Activated T-helper 17 cell treated with anti-CD3 and anti-CD28 coated beads, Interleukin-2, amount 50 U/mL, for 72 hours (primary cell): ENCODE measurements at places on chromosomes 12 and 14.

DNA sequence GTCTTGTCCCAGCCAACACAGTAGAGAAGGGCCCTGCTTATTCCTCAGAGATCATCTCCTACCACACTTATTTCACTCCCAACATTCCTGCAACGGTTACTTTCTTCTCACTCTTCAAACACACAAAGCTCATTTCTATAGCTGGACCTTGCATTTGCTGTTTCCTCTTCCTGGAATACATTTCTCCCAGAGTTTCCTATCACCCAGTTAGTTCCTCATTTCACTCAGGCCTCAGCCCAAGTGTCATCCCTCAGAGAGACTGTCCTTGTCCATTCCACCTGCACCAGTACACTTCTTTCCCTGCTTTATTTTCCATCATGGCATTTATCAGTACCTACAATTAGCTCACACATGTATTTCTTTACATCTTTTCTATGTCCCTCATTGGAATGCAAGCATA is 14.7 kb upstream of the STK38L start:
- ATAC-seq, result no peak

DNA sequence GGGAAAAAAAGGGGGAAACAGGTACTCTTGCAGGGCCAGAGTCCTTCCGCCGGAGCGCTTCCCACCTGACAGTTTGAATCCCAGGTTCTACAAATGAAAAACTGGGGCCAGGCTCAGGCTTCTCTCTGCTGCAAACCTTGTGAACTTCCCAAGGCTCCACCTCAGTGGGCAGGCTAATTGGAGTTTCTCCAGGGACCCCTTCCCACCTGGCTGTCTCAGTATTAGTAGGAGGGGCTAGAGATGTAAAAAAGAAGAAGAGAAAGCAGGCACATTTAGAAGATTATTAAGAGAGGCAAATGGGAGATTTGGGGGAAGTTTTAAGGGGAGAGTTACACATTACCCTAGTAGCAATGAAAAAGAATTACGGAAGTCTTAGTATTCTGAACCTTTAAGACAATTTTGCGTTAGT is 20.0 kb upstream of the CLEC2D start:
- ATAC-seq, result no peak

DNA sequence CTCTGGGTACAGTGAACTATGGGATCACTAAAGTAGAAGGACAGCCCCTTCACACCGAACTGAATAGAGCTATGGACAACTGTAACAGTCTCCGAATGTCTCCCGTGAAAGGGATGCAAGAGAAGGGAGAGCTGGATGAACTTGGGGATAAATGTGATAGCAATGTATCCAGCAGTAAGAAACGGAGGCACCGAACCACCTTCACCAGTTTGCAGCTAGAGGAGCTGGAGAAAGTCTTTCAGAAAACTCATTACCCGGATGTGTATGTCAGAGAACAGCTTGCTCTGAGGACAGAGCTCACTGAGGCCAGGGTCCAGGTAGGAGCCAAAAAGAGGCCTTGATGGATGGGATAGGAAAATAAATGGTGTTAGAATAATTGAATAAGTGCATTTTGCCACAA is 3.5 kb downstream of the ALX1 start:
- no peak for ATAC-seq

- ATAC-seq, result no peak
Measured at GRCh38 chr14:60485598-60486251, at the start of gene C14orf39. C14orf39 (minus strand) TSS chr14:60486063; CDS start chr14:60485078, 985 bp downstream.

- no peak for ATAC-seq
Measured at GRCh38 chr12:133203344-133204263, 22.3 kb downstream of the ZNF268 start.

- ATAC-seq, result no peak
Measured at GRCh38 chr12:50453872-50454271, 50.9 kb upstream of the DIP2B start.

DNA sequence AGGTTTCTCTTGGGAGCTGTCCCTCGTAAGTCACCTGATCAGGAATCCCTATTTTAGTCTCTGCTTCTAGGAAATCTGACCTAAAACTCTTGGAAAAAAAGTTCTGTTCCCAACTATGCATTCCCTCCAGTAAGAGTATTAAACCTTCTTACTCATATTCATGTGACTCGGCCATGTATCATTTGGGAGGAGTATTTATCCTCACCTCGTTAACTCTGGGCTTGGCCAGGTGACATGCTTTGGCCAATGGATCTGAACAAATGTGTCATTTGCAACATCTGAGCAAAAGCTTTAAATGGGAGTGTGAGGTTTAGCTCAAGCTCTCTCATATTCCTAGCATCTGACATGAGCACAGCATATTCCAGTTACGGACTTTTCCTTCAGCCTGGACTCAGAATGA is 226.8 kb downstream of the NUAK1 start:
- ATAC-seq, result no peak

DNA sequence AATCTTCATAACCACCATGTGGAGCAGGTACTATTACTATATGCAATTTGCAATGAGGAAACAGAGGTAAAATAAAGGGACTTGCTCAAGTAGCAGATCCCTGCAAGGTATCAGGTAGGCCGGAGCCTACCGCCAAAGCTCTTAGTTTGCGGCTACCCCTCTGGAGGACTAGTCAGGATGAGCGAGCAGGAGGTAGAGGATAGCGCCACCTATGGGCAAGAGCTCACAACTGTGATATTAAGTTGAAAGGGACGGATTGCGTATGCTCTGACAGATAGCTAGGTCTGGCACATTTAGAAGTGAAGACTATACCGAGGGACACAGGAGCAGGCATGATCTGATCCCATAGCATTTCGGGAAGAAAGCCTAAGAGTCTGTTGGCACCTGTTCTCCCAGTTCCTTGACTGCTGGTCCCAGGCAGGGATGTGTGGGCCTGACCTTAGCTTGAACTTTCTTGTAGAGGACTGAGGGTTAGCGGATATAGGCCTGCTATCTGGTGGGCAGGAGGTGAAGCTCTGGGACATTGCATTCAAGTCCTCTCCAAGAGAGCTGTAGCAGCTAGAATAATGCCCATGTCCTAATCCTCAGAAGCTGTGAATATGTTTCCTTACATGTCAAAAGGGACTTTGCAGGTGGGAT is 48.0 kb downstream of the SLC17A8 start:
- peak; percentile 43 for ATAC-seq

- peak; percentile 96 for ATAC-seq
Measured at GRCh38 chr14:73136387-73137225, at the start of gene PSEN1. PSEN1 (plus strand) TSS chr14:73136507; CDS start chr14:73148020, 11,513 bp downstream.

GRCh38 chr12:55720071-55720564 is at the start of gene RDH5:
RDH5 (plus strand) TSS chr12:55720393; CDS start chr12:55721185, 792 bp downstream.
- no peak for ATAC-seq

DNA sequence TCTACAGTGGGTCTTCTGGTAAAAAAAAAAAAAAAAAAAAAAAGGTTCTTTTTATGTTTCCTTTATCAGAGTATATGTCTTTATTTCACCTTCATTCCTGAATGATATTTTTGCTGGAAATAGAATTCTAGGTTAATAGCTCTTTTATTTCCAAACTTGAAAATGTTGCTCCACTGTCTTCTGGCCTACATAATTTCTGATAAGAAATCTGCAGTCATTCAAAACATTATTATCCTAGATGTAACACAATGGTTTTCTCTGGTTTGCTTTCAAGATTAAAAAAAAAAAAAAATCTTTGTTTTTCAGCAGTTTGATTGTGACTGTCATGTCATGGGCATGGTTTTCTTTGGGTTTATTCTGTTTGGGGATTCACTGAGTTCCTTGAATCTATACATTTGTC is 19.5 kb downstream of the DCP1B start:
- ATAC-seq, result no peak

- ATAC-seq, result no peak
Measured at GRCh38 chr14:57796556-57796955, 69.3 kb downstream of the SLC35F4 start.

- no peak for ATAC-seq
Measured at GRCh38 chr12:92757597-92758121, 54.9 kb downstream of the PLEKHG7 start.

- no peak for ATAC-seq
Measured at GRCh38 chr14:50092006-50092555, 24.3 kb downstream of the VCPKMT start.

- ATAC-seq, result no peak
Measured at GRCh38 chr12:131261906-131262305, 308.2 kb downstream of the ADGRD1 start.

- ATAC-seq, result no peak
Measured at GRCh38 chr12:88472248-88472647, 108.0 kb downstream of the KITLG start.

DNA sequence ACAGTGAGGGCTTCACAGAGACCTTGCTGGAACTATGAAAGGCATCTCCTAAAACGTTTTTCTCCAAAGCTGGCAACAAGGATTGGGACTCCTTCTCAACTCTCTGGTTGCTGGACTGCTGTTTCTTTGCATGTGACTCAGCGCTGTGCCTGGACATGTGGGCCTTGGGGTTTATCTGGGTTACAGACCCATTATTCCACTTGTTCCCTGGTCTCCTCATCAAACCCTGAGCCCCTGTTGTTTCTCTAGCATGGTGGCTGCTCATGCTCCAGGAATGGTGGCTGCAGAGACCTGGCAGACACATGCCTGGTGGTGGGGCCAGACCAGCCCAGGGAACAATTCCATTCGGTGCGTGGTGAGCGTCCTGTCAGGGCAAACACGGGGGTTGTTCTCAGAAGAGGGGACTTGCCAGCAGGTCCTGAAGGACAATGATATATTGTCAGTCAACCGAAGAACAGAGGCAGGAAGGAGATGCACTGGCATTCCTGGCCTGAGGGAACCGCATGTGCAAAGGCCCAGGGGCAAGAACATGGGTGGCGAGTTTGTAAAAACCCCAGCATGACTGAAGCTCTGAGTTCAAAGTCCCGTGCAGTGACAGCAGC is 320.1 kb upstream of the RTL1 start:
- no peak for ATAC-seq

DNA sequence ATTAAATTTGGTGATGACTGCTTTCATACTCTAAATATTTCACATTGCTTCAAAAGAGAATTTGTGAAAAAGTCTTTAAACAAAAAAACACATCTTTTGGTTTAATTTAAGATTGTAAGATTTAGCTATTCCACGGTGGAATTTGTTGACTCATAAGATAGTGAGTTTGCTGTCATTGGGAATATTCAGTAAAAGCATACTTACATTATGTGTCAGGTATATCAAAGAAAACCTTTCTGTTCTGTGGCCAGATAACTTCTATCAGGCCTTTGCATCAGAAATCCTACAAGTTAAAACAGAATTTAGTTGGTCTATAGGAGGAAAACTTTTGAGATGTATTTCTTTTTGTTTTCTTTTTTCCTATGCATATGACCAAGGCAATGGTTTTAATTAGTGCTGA is 148.8 kb upstream of the E2F7 start:
- no peak for ATAC-seq

GRCh38 chr12:14767617-14768016 is 35.7 kb downstream of the WBP11 start:
- no peak for ATAC-seq

DNA sequence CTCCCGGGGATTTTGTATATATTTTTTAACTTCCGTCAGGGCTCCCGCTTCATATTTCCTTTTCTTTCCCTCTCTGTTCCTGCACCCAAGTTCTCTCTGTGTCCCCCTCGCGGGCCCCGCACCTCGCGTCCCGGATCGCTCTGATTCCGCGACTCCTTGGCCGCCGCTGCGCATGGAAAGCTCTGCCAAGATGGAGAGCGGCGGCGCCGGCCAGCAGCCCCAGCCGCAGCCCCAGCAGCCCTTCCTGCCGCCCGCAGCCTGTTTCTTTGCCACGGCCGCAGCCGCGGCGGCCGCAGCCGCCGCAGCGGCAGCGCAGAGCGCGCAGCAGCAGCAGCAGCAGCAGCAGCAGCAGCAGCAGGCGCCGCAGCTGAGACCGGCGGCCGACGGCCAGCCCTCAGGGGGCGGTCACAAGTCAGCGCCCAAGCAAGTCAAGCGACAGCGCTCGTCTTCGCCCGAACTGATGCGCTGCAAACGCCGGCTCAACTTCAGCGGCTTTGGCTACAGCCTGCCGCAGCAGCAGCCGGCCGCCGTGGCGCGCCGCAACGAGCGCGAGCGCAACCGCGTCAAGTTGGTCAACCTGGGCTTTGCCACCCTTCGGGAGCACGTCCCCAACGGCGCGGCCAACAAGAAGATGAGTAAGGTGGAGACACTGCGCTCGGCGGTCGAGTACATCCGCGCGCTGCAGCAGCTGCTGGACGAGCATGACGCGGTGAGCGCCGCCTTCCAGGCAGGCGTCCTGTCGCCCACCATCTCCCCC is 777 bp downstream of the ASCL1 start:
- ATAC-seq, result no peak

DNA sequence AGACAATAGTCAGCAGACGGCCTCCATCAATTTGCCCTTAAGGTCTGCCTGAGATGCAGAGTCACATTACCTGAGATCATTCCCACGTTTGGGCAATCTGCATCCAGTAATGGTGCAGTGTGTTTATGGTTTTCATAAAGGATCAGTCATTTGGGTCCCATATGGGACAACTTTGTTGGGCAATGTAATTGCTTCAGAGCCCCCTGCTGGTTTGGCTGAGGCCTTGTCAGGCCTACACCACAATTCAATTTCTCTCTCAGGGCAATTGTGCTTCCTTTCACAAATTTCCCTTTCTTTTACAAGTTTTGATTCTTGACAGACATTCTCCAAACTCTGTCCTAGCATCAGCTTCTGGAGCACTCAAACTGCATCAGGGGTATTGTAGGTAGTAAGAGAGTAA is 191.2 kb upstream of the SSTR1 start:
- no peak for ATAC-seq

DNA sequence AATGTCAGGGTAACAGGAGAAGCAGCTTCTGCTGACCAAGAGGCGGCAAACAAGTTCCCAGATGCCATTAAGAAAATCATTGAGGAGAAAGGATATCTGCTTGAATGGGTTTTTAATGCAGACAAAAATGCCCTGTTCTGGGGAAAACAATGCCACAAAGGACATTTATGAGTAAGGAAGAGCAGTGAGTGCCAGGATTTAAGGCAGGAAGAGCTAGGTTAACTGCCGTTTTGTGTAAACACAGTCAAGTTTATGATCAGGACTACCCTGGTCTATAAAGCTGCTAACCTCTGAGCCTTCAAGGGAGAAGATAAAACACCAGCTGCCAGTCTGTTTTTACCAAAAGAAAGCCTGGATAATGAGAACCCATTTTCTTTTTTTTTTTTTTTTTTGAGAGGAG is 8.5 kb downstream of the MAPKAPK5 start:
- no peak for ATAC-seq

GRCh38 chr12:121114019-121114639 is 18.5 kb upstream of the P2RX7 start:
- peak; percentile 38 for ATAC-seq

DNA sequence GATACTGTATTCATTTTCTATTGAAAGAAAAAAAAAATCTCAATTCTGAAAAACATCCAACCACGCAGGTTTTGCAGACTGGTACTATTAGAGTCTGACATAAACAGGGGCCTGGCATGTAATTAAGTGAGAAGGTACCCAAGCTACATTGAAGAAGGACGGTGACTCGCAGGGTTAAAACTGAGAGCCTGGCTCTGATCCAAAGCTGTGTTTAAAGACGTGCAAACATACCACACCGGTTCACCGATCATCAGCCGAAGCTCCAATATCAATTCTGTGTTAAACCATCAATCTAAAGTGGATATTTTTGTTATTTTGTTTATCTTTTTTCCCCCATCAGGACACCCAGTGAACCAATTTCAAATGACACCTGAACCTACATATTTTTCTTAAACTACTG is 108.1 kb upstream of the DIO3 start:
- no peak for ATAC-seq

- ATAC-seq, result no peak
Measured at GRCh38 chr14:105858676-105859025, 332.3 kb downstream of the TMEM121 start.
